ENCODE measurements at places on chromosomes 3 and 15. TPM values are rescaled to one million over a fixed set of nuclear protein-coding genes. Genes with fewer than 3 reads are reported as not detected.

Gene NR2F2
- polyA plus RNA-seq: 354 TPM

Gene C3orf49
- polyA plus RNA-seq: 0.20 TPM

Gene GOLGA8R
- 4.6 TPM for polyA plus RNA-seq

Gene SEMA6D
- 27.7 TPM for polyA plus RNA-seq

Gene BFSP2
- polyA plus RNA-seq: not detected

Gene C3orf85
- polyA plus RNA-seq: 23.7 TPM

Gene GRK7
- 0.11 TPM for polyA plus RNA-seq

Gene NPAP1
- polyA plus RNA-seq: 0.61 TPM

Gene GHSR
- not detected for polyA plus RNA-seq

Gene ERICH6
- polyA plus RNA-seq: 0.78 TPM

Gene UNC13C
- polyA plus RNA-seq: 10.2 TPM

Gene ABCC5
- polyA plus RNA-seq: 51.7 TPM

Gene PLA2G4F
- polyA plus RNA-seq: 20.3 TPM

Gene POC1A
- polyA plus RNA-seq: 10.6 TPM

Gene CHL1
- 17.1 TPM for polyA plus RNA-seq

Gene OR4F6
- polyA plus RNA-seq: not detected

Gene ADIPOQ
- not detected for polyA plus RNA-seq

- no peak for DNase-seq
Measured at GRCh38 chr3:196202516-196202970, 8.7 kb downstream of the ZDHHC19 start.

GRCh38 chr3:112770032-112770626 is 76.5 kb downstream of the CD200R1L start:
- DNase-seq: no peak

GRCh38 chr3:174581558-174581957 is 277.6 kb upstream of the NAALADL2 start:
- no peak for DNase-seq

DNA sequence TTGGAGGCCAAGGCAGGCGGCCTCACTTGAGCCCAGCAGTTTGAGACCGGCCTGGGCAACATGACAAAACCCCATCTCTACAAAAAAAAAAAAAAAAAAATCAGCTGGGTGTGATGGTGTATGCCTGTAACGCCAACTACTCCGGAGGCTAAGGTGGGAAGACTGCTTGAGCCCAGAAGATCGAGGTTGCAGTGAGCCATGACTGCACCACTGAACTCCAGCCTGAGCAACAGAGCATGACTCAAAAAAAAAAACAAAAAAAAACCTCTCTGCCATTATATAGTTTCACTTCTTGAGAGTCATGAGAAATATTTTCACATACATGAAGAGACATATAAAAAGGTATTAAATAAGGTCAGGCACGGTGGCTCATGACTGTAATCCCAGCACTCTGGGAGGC is 45.9 kb upstream of the CP start:
- no peak for DNase-seq

GRCh38 chr3:142009029-142009428 is 132.6 kb downstream of the ATP1B3 start:
- no peak for DNase-seq

- DNase-seq: no peak
Measured at GRCh38 chr3:104941785-104942184, 424.9 kb upstream of the ALCAM start.

GRCh38 chr3:41363830-41364523 is 164.7 kb downstream of the CTNNB1 start:
- no peak for DNase-seq

- DNase-seq: no peak
Measured at GRCh38 chr3:139629033-139629432, 48.7 kb downstream of the NMNAT3 start.

DNA sequence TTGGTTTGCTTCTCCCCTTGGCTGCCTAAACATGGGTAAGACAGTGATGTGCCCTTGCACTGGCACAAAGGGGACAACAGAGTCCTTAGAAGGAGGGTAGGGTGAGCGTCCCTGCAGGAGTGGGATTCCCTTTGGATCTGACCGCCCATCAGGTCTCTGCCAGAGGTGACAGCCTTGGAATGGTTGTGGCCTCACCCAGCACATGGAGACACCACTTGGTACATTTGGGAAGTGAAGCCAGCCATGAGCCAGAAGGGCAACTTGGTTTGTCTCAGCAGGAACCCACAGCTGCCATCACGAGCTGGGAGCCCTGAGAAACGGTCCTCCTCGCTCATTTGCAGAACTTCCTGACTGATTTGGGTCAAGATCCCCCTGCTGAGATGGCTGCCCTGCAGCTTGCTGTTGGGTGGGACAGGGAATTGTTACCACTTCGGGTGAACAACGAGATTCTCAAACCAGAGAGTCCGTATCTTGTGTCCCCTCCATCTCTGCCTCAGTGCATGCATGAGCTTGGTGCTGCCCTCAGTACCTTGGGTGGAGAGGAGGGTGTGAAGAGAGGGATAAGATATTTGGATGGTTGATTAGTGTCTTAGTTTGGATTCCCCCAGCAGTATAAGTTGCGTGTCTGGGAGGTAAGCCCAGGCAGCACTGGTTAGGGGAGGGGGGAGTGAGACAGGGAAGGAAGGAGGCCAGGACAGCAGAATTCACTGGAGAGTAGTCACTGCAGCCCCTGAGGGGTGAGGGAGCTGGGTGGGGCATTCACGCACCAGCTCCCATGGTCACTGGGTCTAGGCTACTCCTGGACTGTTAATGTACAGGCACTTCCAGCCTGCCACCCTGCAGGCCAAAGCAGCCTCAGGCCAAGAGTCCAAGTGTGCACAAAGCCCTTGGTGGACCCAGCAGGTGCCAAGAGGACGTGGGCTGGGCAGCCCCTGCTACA is 168.8 kb upstream of the TOPAZ1 start:
- DNase-seq: no peak

DNA sequence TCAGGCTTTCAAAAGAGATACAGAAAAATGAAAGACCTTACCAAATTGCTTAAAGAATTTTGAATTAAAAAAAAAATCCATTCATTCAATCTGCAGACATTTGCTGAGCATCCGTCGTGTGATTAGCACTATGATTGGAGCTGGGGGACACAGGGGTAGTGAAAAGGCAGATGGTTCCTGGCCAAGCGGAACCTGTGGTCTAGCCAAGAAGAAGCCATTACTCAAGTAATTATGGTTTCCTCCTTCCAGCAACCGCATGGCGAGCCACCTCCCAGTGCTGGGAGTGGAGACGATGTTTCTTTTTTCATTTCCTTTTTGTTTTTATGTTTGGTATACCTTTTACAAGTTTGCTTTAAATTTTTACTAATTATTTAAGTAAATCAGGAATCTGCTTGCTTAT is 140.2 kb downstream of the CACNA2D3 start:
- DNase-seq: no peak

- DNase-seq: no peak
Measured at GRCh38 chr3:48398701-48399386, 26.8 kb downstream of the FBXW12 start.

- DNase-seq: no peak
Measured at GRCh38 chr15:69729167-69729748, 276.6 kb downstream of the RPLP1 start.

DNA sequence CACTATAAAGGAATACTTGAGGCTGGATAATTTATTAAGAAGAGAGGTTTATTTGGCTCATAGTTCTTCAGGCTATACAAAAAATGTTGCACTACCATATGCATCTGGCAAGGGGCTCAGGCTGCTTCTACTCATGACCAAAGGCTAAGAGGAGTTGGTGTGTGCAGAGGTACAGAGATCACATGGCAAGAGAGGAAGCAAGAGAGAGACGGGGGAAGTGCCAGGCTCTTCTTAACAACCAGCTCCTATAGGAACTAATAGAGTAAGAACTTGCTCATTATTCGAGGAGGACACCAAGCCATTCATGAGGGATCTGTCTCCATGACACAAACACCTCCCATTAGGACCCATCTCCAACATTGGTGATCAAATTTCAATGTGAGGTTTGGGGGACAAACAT is 6.0 kb upstream of the FNDC3B start:
- no peak for DNase-seq

DNA sequence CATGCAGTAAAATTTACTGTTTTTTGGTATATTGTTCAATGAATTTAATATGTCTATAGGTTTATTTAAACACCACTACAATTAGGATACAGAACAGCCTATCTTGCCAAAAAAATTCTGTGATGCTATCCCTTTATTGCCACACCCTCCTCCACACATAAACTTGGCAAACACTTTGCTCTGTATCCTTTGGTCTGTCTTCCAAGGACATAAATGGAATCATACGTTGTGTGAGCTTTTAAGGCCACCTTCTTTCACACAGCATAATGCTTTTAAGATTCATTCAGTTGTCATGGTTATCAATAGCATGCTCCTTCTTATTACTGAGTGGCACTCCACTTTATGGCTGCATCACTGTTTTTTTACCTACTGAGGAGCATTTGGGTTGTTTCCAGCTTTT is 71.5 kb downstream of the CERS3 start:
- DNase-seq: no peak

DNA sequence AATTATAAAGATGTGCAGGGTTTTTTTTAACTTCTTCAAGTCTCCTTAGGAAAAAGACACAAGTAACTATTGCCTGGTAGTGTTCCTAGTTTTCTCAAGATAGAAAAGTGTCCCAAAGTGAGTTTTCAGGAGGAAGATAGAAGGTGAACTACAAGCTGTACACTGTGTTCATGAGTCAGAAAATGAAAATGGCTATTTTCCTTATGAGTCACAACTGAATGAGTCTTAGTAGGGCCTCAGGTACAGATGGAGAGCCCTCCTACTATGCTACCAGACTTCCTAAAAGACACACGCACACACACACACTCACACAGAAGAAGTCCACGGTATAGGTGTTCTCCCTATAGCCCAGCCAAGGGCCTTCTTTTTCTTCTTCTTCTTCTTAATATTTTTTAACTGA is 3.1 kb downstream of the MYO1E start:
- no peak for DNase-seq

DNA sequence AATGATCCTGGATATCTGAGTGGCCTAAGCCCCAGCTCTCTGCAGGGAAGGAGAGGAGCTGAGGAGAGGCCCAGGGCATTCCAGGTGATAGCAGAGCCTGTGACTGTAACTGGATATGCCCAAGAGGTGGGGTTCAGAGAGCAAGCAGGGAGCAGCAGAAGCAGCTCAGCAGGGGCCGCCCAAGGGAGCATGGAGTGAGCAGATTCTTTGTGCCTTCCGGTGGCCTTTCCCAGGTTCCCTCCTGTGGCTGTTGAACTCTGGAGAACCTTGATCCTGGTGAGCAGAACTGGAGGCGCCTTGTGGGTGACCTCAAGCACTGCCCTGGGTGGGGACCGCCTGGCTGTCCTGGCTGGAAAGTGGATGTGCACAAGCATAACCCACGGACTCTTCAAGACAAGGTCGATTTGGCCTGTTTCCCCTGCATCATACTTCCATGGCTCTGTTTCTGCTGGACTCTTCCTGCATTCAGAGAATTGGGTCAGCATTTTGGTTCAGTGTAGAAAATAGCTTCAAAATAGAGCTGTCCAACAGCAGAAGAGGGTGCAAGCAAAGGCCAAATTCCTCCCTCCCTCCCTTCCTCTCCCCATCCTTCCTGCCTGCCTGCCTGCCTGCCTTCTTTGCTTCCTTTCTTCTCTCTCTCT is 76.1 kb downstream of the ARNT2 start:
- DNase-seq: no peak

DNA sequence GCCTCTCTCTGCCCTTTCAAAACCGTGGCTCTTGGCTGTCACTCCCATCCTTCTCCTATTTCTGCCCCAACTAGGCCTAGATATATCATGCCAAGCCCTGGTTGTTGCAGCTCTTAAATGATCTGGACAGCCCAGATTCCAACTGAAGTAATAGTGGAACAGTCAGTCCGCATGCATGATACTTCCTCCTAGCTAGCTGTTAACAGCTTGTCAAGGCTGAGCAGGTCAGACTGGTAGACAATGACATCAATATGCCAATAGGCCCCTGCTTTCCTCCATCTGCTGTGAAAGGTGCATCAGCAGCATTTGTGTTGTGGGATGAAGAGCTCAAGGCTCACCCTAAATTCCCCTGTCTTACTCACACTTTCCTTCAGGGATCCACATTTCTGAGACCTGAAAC is 527.7 kb upstream of the TGFBR2 start:
- peak; percentile 12 for DNase-seq

GRCh38 chr15:80804970-80805495 is 25.9 kb downstream of the CEMIP start:
- DNase-seq: no peak

DNA sequence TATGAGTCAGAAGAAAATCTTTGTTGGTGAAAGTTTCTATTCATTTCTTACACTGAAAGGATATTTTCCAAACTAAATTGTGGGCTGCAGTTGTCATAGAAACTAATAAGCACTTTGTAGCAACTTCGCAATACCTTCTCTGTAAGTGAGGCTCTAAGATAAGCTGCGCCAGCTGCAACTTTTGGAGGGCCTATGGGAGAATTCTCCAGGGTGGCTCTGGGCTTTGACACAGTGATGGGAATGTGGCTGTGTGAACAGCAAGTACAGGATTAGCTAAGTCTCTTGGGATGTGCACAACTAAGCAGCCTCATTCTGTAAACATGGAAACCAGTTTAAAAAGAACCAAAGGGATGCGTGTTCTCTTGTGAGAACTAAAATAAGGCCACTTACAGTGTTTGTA is 124.6 kb upstream of the SGO1 start:
- no peak for DNase-seq

DNA sequence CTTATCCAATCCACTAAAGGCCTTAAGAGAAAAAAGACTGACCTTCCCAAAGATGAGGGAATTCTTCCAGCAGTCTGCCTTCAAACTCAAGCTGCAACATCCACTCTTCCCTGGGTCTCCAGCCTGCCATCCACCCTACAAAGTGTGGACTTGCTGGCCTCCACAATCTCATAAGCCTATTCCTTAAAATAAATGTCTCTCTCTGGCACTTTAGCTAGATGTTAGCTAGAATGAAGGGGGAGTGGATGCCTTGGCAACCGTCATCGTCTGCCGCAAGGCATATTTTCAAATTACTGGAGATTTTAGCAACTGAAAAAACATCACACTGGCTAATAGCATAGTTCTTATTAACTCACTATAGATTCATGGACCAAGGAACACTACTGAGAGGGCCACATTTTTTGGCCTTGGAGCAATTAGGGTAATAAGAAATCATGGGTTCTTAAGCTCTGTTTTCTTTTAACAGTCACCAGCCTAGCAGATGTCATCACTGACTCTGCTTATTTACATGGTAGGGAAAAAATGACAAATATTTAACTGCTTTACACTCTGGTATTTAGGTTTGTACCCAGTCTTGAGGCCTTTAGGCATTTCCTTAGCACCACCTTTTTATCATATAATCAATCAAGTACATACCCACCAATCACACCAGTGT is 245.3 kb downstream of the MYRIP start:
- no peak for DNase-seq

All from renal cortex interstitium (tissue), 15 donors.